Cardiac septum (tissue), 1 donor: ENCODE measurements at places on chromosomes 5 and 9. TPM values are rescaled to one million over a fixed set of nuclear protein-coding genes. Genes with fewer than 3 reads are reported as not detected.

IL33 gene
- 18.6 TPM for total RNA-seq

LCN9 gene
- total RNA-seq = not detected

DBH gene
- total RNA-seq = not detected

BAAT gene
- total RNA-seq = 0.22 TPM

SOX30 gene
- total RNA-seq = 0.13 TPM
